Fibroblast of skin of abdomen (primary cell): ENCODE measurements at places on chromosomes 7 and 10.

DNA sequence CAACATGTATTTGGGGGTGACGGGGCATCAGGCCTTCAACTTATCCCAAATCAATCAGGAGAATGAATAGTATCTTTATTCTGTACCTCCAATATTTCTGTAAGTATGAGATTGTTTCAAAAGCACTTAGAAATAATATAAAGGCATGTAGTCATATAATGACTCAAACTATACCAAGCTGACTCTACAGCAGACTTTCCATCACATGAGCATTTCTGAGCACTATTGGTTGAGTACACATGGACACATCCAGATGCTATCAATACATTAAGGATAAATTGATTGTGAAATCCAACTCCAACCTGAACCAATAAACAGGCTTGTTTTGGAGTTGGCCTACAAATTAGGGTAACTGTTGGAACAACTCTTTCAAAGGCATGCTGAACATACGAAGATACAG is 229.4 kb downstream of the SFMBT2 start:
- DNase-seq = no peak

- DNase-seq = no peak
Observed at GRCh38 chr7:100153708-100154535, 4.6 kb downstream of the TRAPPC14 start.

GRCh38 chr7:90262438-90262837 is 17.5 kb downstream of the CFAP69 start:
- peak; percentile 46 for DNase-seq

DNA sequence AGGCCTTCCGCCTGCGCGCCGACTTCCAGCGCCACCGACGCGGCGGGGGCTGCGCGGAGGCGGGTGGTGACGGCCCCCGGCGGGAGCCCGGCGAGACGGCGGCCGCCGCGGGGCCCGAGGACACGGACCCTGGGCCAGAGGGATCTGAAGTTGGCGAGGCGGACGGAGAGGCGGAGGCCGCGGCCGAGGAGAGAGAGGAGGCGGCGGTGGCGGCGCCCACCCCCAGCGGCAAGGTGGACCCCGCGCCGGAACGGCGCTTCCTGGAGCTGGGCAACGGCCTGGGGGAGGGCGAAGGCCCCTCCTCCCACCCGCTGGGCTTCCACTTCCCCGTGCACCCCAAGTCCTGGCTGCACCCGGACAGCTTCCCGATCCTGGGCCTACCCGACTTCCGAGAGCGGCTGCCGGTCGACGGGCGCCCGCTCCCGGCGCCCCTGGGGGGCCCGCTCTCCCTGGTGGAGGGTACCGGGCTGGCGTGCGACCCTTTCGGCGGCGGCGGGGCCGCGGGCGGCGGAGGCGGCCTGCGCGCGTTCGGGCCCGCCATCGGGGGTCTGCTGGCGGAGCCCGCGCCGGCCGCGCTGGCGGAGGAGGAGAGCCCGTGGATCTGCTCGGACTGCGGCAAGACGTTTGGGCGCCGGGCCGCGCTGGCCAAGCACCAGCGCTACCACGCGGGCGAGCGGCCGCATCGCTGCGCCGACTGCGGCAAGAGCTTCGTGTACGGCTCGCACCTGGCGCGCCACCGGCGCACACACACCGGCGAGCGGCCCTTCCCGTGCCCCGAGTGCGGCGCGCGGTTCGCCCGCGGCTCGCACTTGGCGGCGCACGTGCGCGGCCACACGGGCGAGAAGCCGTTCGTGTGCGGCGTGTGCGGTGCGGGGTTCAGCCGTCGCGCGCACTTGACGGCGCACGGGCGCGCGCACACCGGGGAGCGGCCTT is 16.2 kb downstream of the ZNF316 start:
- DNase-seq = no peak

GRCh38 chr7:106658316-106659165 is 2.4 kb downstream of the CCDC71L start:
- DNase-seq = no peak

- DNase-seq = no peak
Observed at GRCh38 chr7:139118805-139119485, 9.4 kb upstream of the ZC3HAV1 start.

GRCh38 chr10:71274901-71275796 is 43.9 kb upstream of the SLC29A3 start:
- DNase-seq = no peak

DNA sequence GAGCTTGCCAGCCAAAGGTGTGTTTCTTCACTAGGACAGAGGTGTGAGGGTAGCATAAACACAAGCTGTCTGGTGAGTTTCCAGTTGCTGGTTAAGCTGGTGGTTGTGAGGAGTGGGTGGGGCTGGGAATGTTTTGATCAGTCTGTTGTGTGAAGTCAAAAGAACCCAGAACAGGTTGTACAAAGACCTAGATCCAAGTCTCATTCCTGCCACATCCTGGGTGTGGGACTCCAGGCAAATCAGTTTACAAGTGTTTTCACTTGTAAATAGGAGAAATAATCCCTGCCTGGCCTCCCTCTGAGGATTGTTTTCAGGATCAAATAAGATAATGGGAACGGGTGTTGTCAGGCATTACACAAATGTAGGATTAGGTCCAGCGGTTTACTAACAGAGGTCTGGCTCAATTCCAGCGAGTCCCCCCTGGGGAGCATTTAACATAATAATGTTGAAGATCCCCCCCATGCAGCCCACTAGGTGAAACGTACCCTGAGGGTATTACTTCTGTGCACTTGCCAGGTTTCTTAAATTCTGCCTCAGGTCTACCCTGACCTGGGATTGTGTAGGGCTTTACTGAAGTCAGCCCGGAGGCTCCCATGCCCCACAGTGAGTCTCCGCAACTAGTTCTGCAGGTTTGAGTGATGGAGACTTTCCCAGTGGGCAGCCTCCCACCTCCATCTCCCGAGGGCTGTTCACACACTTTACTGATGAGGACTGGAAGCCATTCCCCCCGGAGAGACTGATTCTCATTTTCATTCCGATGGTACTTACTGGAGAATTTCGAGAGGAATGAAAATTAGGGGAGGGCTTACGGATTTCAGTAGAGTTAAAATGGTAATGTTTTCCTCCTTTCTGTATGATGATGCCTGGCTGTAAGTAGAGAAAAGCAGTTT is 2.7 kb upstream of the FRAT2 start:
- no peak for DNase-seq

DNA sequence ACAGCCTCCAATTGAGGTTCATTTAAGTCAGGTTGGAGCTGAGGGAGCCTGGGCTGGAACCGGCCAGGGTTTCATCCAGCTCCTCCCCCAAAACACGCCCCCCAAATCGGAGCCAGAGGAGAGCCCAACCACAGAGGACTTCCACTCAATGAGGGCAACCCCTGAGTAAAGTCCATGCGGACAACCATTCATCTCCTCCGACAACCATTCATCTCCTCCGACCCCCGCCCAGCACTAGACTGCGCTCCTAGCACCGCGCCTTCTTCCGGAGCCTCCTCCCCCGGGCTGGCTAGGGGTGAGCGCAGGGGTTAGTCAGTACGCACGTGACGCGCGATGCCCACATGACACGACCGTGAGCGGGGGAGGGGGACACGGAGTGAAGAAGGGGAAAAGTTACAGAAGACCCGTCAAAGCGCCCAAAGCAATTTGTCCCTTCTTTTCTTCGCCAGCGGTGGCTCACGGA is 1.4 kb downstream of the MAGI2 start:
- peak; percentile 78 for DNase-seq

DNA sequence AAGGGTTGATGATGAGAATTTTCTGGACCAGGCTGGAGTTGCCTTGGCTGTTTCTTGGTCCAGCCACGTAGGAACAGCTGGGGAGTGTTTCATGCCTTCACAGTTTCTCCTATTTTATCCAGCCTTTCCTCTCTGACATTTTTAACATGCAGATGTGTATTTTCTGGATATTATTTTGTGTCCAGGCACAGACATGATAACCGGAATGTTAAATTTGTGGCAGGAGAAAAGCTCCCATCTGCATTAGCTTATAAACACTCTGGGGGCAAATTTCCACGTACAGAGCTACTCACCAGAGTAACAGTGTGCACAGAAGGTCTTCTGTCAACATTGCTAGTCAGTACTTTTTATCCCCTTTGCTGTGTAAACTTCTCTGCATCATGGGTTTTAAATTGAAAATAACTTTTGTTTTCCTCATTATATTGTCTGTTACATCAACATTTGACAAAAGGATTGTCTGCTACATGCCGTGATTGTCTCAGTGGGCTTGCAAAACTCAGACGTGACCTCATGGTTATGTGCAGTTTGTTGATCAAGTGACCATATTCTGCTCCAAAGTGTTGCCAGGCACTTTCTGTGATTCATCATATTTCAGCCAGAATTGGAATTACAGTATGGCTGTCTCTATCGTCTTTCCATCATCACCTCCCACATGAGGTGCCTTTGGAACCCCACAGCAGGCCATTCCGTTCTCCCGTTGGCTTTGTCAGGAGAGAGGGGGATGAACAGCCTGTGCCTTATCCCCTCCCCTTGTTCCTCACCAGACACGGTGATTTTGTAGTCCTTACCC is 41.4 kb downstream of the INSYN2A start:
- DNase-seq = peak; percentile 51

DNA sequence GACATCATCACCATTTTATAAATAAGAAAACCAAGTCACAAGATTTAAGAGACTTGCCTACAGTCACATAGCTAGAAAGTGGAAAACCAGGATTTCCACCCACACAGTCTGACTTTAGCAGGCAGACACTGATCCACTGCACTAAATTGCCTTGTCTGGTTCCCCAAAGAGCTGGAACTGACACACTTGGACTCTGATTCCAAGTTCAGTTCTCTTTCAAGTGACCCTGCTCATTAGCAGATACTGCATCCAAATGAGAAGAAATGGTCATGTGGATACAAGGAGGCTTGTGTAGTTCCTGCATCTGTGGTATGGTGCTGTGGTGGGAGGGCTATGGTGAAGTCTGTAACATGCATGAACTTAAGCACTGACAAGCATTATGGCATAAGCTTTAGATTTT is 180.1 kb upstream of the MKLN1 start:
- DNase-seq = no peak

DNA sequence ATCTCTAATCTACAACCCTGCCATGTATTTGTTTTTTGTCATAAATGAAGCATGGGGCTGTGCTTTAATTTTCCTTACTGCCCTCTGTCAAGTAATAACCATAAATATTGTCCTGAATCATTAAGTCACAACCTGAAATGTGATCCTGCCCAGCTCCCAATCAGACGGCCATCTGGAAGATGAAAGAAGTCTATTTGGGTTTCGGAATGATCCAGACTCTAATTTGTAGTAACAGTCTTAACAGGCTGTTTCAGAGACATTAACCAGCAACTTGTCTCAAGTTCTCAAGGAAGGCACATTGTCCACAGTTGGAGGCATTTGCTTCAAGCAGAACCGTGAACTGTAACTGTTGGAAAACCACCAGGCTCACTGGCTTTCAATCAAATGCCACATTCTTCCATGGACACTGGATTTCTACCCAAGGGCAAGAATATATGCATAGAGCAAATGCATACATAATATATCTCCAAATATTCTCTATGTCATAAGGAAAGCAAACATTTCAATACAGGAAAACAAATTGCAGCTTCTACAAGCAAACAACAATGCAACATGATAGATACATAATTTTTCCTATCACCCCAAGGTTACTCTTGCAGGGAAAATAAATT is 405.2 kb upstream of the NPVF start:
- no peak for DNase-seq

DNA sequence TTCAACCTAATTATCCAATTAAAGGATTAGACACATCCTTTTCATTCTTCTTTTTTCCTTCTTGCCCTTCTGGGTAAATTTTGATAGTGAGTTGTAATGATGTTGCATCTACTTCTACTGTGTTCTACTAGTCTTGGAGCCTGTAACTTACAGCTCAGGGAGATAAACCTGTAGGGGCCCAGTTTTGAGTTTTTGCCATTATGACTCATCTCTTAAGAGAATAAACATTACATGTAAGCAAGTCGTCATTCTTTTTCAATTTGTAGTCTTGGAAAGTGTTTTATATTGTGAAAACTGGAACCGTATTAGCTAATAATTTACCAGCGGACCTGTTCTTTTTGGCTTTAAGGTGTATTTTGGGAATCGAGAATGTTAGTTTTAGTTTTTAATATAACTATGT is 89.7 kb upstream of the RPA3 start:
- peak; percentile 17 for DNase-seq

DNA sequence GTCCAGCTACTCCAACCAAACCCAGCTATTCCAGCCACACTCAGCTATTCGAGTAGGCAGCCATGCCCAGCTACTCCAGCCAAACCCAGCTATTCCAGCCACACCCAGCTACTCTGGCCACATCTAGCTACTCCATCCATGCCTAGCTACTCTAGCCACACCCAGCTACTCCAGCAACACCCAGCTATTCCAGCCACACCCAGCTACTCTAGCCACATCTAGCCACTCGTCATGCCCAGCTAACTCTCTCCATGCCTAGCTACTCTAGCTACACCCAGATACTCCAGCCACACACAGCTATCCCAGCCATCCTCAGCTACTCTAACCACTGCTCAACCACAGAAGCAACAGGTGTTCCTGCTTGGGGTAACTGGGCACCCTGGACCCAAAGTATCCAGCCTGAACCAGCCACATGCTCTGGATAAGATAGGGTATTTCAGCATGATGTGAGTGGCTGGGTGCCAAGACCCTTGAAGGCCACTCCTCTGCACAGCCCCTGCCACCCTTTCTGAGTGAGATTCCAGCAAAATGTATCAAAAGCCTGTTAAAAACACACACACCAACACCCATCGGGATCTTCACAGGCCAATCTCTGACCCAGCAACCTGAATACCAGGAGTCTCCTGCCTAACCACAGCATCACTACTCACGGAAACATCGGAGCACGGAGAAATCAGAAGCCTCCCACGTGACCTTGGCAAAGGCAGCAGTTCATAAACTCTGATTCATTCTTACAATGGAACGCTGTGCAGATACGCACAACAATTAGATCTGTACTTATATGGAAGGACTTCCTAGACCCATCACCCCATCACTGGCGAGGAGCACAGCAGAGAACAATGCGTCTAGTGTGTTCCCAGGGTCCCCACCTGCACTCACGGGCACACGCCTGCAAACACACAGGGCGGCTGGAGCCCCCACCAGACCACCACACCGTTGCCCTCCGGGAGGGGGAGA is 51.8 kb upstream of the DNAAF5 start:
- DNase-seq = no peak

DNA sequence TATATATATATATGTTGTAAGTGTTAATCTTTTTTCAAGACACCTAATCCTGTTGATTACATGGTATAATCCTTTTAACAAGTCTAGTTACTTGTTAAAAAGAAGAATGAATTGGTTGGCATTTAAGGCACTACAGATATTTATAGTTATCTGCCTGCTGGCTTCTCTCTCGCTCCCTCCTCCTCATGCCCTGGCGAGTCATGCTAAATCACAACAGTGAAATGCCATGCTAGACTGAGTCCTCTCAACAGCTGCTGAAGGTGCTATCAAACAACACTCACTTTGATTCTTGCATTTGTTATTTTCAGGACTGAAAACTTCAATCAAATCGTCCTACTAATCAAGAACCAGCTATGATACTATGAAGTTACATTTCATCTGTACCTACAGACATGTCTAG is 15.4 kb downstream of the NRAP start:
- no peak for DNase-seq

GRCh38 chr10:29973921-29974320 is 85.5 kb downstream of the JCAD start:
- no peak for DNase-seq

- no peak for DNase-seq
Observed at GRCh38 chr7:74228951-74229900, 19.4 kb downstream of the LAT2 start.

- DNase-seq = no peak
Observed at GRCh38 chr7:122257056-122257455, 47.5 kb downstream of the FEZF1 start.

- no peak for DNase-seq
Observed at GRCh38 chr10:113552014-113552413, 839 bp upstream of the HABP2 start.
